Osteoblast (primary cell): ENCODE measurements at places on chromosomes 3 and 15.
A peak's percentile ranks its signal among the peaks of the same experiment; 100 is the strongest.

GRCh38 chr15:67296684-67297083, 42.1 kb downstream of the IQCH start:
- H3K27me3 ChIP-seq: no peaks in the 10 kb centered on the region
- H3K4me3 ChIP-seq: no peak overlapping the region
- H3K27ac ChIP-seq: no peak overlapping the region
- DNase-seq: no peak
- no peaks in the 10 kb centered on the region for H3K4me1 ChIP-seq

GRCh38 chr3:189338366-189338765, 166.6 kb downstream of the TPRG1 start:
- DNase-seq: no peak
- H3K36me3 ChIP-seq: no peaks in the 10 kb centered on the region
- H3K27me3 ChIP-seq: no peaks in the 10 kb centered on the region
- no peaks in the 10 kb centered on the region for H3K4me1 ChIP-seq
- no peak overlapping the region for H3K27ac ChIP-seq
- no peak overlapping the region for H3K4me3 ChIP-seq

DNA sequence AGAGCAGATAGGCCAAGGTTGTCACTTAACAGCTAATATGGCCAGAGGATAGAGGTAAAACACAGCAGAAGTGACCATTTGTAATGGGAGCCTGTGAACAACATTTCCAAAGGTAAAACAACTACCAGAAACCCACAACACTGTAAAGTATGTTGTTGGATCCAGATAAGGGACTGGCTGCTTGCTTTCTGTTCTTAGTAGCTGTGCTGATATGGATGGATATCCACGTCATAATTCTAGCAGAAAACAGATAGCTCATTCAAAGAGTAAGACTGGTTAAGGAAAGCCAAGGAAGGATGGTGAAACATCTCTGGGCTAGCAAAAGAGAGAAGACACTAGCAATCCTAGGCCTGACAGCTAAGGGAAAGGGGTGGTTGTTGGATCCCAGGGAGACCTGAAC, 36.9 kb upstream of the SPRED1 start:
- H3K4me1 ChIP-seq: peaks cover 20% of the 10 kb centered on the region
- no peak for DNase-seq

DNA sequence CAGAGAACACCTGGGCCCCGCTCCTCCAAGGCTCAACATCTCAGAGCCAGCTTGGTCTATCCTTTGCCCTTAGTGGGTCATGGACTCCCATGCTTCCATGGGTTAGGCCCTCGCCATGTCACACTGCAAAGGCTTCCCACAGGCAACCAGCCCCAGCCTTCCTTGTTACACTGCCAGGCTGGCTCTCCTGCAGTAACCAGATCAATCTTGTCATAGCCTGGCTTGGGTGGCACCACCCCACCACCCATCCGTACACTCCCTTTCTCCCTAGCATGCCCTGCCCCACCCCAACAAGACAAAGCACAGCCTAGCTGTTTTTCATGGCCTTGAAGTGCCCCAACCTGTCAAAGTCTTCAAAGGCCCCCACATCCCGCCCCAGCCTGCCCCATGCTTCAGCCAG, 30.5 kb downstream of the CA12 start:
- no peak for DNase-seq
- no peak overlapping the region for H3K4me3 ChIP-seq
- no peaks in the 10 kb centered on the region for H3K27me3 ChIP-seq

- no peaks in the 10 kb centered on the region for H3K4me1 ChIP-seq
- H3K4me3 ChIP-seq: no peak overlapping the region
- DNase-seq: no peak
- no peak overlapping the region for H3K27ac ChIP-seq
- peaks cover 40% of the 10 kb centered on the region for H3K27me3 ChIP-seq
Measured at GRCh38 chr3:186469525-186469924, 74.7 kb downstream of the CRYGS start.

- H3K36me3 ChIP-seq: no peaks in the 10 kb centered on the region
- H3K4me1 ChIP-seq: no peaks in the 10 kb centered on the region
- no peak for DNase-seq
- H3K4me3 ChIP-seq: no peak overlapping the region
- no peak overlapping the region for H3K27ac ChIP-seq
Measured at GRCh38 chr3:116809208-116809607, 99.6 kb downstream of the TUSC7 start.

GRCh38 chr3:87082796-87083440, 92.0 kb upstream of the VGLL3 start:
- no peaks in the 10 kb centered on the region for H3K27me3 ChIP-seq
- no peak overlapping the region for H3K27ac ChIP-seq
- H3K4me1 ChIP-seq: no peaks in the 10 kb centered on the region
- H3K36me3 ChIP-seq: no peaks in the 10 kb centered on the region

- H3K36me3 ChIP-seq: no peaks in the 10 kb centered on the region
- peaks cover 84% of the 10 kb centered on the region for H3K27me3 ChIP-seq
- no peak overlapping the region for H3K4me3 ChIP-seq
- H3K27ac ChIP-seq: no peak overlapping the region
- peak; percentile 75 for DNase-seq
- H3K4me1 ChIP-seq: peaks cover 10% of the 10 kb centered on the region
Measured at GRCh38 chr3:169667166-169668071, 3.9 kb upstream of the MECOM start.

GRCh38 chr3:25652921-25653320, 11.8 kb downstream of the TOP2B start:
- peaks cover 3% of the 10 kb centered on the region for H3K4me1 ChIP-seq
- H3K27ac ChIP-seq: no peak overlapping the region
- no peak for DNase-seq
- H3K27me3 ChIP-seq: no peaks in the 10 kb centered on the region

- H3K4me1 ChIP-seq: peaks cover 46% of the 10 kb centered on the region
- H3K27me3 ChIP-seq: no peaks in the 10 kb centered on the region
- DNase-seq: peak; percentile 73
- peaks cover 72% of the 10 kb centered on the region for H3K36me3 ChIP-seq
- no peak overlapping the region for H3K4me3 ChIP-seq
Measured at GRCh38 chr3:49362561-49362960, 4.4 kb upstream of the GPX1 start.

DNA sequence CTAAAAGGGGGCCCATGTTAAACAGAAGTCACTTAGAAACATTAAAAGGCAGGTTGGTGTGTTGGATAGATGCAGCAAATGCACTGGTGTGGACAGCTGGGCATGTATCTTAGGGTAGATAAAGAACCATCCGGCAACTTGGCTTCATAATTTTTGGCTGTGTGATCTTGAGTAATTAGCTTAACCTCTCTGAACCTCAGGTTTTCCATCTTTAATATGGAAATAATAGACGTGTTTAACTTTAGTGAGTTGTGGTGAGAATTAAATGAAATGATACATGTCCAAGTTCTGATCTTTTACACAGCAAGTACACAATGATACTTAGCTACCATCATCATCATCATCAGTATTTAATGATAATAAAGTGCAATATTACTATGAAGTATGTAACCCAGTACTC, 330.4 kb downstream of the FOXP1 start:
- DNase-seq: no peak
- peak overlapping the region; percentile 92 for H3K27ac ChIP-seq
- H3K4me3 ChIP-seq: no peak overlapping the region
- H3K4me1 ChIP-seq: peaks cover 60% of the 10 kb centered on the region
- no peaks in the 10 kb centered on the region for H3K36me3 ChIP-seq
- no peaks in the 10 kb centered on the region for H3K27me3 ChIP-seq

DNA sequence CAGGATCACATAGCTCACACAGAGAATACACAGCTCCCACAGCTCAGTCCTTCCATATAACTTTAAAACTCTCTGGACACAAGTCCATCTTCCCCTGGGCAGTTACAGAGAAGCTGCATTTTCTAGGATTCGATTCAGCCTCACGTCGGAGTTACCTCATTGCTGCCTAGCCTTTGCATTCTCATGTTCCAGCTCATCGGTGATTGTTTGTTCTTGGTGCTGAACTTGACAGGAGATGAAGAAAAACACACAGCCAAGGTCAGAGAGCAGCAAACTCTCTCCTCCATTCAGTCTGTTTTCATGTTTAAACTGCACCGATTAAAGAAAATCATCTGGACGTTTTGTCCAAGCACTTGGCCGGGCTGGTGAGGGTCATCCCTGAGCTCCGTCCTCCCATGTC, 375.5 kb upstream of the CFAP20DC start:
- H3K27ac ChIP-seq: peak overlapping the region; percentile 98
- no peak overlapping the region for H3K4me3 ChIP-seq
- H3K4me1 ChIP-seq: peaks cover 43% of the 10 kb centered on the region
- peak; percentile 71 for DNase-seq
- no peaks in the 10 kb centered on the region for H3K27me3 ChIP-seq

- H3K4me1 ChIP-seq: no peaks in the 10 kb centered on the region
- DNase-seq: no peak
- H3K36me3 ChIP-seq: no peaks in the 10 kb centered on the region
Measured at GRCh38 chr3:41836360-41837134, 125.4 kb downstream of the ULK4 start.

DNA sequence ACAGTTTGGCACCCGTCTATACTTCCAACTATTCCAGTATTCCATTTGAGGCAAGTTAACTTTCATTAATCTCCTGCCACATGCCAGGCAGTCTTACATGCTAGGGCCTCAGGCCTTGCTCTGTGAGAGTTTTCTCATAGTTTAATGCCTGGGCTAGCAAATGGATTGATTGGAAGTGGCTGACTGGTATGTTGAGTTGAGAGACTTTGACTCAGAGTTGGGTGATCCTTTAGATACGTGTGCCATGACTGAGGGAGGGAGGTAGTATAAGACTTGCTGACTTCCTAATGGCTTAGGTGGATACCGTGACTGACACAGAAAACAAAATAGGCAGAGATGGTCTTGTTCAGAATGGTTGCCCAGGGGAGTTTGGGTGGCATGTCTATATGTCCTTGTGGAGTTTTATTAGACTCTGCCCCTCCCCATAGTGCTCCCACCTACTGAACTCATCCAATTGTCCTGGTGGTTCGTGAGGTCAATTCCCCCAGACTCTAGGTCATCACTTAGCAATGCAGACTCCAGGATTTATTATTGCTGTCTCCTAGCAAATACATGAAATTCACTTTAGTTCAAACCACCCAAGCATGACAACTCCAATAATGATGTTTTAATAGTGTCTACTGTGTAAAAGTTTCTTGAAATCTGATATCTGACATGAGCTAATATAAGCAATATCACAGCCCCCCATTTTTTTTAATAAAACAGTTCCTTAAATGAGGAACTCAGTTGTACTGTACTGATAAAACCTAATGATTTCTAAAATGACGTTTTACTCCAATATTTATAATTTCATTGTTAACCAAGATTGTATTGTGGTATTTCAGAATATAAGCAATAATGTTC, 413.9 kb upstream of the MDFIC2 start:
- H3K36me3 ChIP-seq: no peaks in the 10 kb centered on the region
- no peak for DNase-seq
- peaks cover 23% of the 10 kb centered on the region for H3K4me1 ChIP-seq
- no peak overlapping the region for H3K4me3 ChIP-seq
- no peaks in the 10 kb centered on the region for H3K27me3 ChIP-seq
- H3K27ac ChIP-seq: peak overlapping the region; percentile 58

GRCh38 chr3:111700054-111700453, 104.9 kb upstream of the ZBED2 start:
- H3K4me3 ChIP-seq: no peak overlapping the region
- H3K27ac ChIP-seq: no peak overlapping the region
- H3K4me1 ChIP-seq: peaks cover 15% of the 10 kb centered on the region
- no peaks in the 10 kb centered on the region for H3K27me3 ChIP-seq
- DNase-seq: no peak

- no peak for DNase-seq
- no peaks in the 10 kb centered on the region for H3K4me1 ChIP-seq
Measured at GRCh38 chr15:36671017-36671416, 91.6 kb downstream of the CDIN1 start.

DNA sequence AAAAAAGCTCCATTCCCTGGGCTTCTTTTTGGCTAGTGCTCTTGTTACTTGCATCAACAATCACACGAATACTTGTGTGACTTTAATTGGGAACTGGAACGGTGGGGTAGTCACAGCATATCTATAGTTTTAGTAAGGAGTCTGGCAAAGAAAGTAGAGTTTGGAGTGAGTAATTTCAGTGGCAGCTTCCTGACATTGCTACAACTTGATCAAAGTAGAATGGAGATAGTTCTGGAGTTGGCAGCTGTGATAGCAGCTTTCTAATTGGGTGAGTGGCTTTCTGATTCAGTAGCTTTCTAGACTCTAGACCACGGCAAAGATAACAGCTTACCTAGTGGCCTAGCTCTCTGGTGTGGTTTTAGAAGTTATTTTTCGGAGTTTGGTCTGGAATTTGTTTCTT, 475.0 kb downstream of the TUSC7 start:
- H3K27me3 ChIP-seq: no peaks in the 10 kb centered on the region
- H3K36me3 ChIP-seq: no peaks in the 10 kb centered on the region
- no peak overlapping the region for H3K4me3 ChIP-seq
- H3K4me1 ChIP-seq: peaks cover 14% of the 10 kb centered on the region
- DNase-seq: peak; percentile 36

DNA sequence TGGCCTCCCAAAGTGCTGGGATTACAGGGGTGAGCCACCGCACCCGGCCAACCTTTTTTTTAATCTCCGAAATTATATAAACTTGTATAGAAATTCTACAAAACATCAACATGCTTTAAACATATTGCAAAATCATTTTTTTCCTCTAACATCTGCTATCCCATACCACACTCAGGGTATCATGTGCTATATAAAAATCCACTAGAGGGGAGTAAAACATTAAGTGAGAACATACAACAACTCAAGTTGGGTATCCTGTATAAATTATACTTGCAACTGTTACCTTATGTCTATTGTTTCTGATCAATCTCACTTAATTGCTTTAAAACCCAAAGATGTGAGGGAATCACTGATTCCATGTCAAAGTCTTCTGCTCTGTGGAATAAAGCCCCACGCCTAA, 71.9 kb upstream of the FBN1 start:
- H3K4me1 ChIP-seq: peaks cover 19% of the 10 kb centered on the region
- H3K27me3 ChIP-seq: no peaks in the 10 kb centered on the region
- no peaks in the 10 kb centered on the region for H3K36me3 ChIP-seq

GRCh38 chr3:46668591-46668990, 24.9 kb downstream of the ALS2CL start:
- H3K4me3 ChIP-seq: no peak overlapping the region
- H3K4me1 ChIP-seq: no peaks in the 10 kb centered on the region
- DNase-seq: peak; percentile 63
- H3K36me3 ChIP-seq: no peaks in the 10 kb centered on the region
- no peak overlapping the region for H3K27ac ChIP-seq
- peaks cover 3% of the 10 kb centered on the region for H3K27me3 ChIP-seq

DNA sequence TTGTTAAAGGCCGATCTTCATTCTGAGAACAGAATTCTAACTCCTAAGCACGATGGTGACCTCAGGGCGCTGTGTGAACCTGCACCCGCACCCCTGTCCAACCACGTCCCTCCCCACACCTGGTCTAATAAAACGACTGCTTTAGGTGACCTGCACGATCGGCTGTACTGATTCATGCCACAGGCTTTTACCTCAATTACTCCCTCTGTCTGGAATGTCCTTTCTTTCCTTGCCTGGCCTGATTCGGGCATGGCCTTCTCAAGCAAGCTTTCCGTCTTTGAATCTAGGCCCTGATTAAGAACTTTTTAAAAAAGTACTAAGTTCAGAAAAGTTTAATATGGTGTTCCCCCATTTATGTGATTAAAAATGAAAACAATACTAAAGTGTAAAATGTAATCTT, 842 bp upstream of the U2SURP start:
- H3K4me3 ChIP-seq: peak overlapping the region; percentile 85
- no peaks in the 10 kb centered on the region for H3K36me3 ChIP-seq
- no peaks in the 10 kb centered on the region for H3K27me3 ChIP-seq
